ENCODE measurements at places on chromosomes 12 and 14.

DNA sequence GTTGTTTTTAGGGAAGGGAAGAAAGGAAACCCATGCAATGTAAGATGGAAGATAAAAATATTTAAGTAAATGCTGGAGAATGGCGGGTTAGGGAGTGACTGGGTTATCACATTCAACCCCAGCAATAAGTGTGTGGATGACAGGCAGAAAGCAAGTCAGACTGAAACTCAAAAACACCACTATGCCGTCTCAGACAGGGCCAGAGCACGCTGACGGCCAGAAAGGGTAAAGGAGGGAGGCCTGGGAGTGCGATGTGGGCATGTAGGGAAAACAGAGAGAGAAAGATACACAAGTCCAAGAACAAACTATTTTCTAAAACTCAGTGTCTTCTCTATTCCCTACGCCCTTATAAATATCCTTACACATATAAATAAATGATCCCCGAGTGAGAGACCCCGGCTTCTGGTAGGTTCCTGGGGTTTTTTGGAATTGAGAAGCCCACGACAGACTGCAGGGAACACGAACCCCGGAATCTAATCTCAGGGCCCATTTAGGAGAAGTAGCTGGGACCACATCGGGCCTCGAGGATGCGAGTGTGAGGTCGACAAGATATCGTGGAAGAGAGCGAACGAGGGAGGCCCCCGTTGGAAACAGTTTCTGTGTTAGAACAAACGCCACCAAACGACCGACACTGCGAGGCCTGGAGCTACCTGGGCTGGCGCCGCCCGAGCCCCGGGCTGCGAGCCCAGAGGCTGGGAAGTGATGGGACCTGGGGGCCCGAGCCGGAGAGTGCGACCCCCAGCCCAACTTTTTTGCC is 735 bp upstream of the OTX2 start:
- DNase-seq, result no peak

- DNase-seq, result no peak
Observed at GRCh38 chr12:17550011-17550410, 540.0 kb downstream of the RERGL start.

DNA sequence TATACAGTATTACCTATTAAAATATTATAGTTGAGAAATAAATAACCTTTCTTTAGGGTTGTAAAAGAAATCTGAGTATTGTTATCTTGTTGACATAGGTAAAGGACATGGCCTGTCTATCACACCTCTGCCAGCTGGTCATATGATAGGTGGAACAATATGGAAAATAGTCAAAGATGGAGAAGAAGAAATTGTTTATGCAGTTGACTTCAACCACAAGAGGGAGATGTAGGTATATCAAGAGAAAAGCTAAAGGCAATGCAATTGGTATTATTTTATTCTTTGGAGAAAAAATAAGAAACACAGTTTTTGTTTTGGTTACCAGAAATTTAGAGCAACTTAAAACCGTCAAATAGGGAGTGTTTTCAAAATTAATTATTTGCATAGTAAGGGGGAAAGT is 13.5 kb downstream of the CPSF2 start:
- DNase-seq, result no peak

- no peak for DNase-seq
Observed at GRCh38 chr14:72652179-72652578, 241.7 kb downstream of the DPF3 start.

DNA sequence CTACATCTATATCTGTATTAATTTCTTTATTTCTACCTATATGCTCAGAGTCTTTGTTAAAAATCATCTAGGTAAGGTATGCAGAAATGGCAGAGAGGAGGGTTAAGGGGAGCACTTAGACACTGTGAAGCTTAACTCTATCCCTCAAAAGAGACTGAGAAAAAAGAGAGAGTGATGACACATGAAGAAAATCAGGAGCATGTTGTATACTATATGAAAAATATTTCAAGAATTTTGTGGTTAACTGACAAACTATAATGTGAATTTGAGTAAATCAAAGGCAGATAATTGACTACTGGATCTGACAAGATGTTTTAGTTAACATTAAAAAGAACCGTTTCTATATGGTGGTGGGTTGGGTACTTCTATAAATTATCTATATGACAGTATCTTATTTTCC is 1814.2 kb upstream of the SEL1L start:
- DNase-seq, result no peak

- no peak for DNase-seq
Observed at GRCh38 chr12:63930971-63931370, 86.5 kb downstream of the SRGAP1 start.

DNA sequence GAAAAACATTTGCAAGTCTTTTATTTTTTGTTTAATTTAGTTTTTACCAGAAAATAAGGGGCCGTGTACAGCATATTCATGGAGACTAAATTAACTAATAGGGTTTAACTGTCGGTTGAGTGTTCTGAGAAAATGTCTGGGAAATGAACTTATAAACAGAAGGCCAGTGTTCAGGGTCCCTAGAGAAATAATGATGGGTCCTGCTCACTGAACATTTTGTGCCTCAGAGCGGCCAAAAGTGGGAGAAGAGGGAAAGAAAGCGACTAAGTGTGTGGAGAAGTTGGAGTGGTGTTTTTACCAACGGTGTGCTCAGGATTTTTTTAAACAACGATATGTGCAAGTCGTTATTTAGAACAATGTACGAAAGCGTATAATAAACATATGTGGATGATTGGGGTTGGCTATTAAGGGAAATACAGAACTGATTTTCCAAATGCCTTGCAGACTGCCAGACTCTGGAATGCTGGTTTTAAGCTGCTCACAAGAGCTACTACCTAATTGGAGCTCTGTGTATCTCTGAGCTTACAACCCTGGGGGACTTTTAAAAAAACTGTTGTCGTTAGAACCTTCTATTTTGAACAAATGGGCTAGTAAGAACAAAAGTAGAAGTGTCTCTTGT is 166.7 kb downstream of the SLC38A4 start:
- no peak for DNase-seq

DNA sequence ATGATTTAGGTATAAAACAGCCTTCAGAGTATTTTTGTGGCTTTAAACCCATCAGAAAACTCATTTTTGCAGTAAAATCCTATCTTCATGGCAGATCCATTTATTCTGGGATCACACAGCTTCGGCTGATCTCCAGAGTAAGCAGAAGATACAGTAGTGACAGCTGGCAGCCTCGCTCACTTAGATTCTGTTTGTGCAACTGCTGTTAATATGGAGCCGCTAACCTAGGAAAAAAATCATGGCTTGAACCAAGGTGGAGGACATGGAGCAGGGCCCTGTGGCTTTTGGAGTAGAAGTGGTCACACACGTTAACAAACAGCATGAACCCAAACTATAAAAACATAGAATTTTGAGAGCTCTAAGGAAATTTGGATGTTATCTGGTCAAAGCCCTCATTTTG is 137.2 kb upstream of the ARHGAP5 start:
- no peak for DNase-seq

- DNase-seq, result no peak
Observed at GRCh38 chr12:9943240-9943639, 11.1 kb upstream of the CLEC2A start.

GRCh38 chr14:31935391-31935790 is 141.7 kb upstream of the ARHGAP5 start:
- DNase-seq, result no peak

DNA sequence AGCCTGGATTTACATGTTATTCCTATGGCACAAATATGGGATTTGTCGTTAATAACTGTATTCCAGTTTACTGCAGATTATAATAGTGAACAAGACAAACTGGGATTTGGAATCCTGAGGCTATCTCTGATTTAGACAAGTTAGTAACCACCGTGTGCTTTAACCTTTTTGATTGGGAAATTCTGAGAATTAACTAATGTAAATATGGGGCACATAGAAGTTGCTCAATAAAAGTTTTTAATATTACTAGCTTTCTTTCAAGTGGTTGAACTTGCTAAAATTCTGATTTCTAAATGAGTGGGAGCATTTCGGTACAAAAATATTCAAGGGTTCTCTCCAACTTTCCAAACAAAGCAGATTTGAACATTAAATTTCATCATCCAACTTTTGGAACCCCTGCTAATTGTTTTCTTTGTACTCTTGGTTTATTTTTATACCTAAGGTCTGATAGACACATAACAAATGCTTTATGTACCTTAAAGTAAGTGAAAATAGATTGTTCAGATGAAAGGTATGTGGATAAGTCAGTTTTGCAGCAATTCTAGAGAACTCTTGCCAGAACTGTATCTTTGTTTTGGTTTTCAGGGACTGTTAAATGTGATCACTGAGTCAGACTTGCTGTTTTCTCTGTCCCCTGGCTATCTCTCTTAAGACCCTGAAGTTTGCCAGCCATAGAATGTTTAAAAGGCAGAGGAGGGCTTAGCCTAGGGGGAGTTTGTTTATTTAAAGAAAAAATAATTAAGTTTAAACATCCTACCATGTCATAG is 57.5 kb downstream of the FRS2 start:
- no peak for DNase-seq

GRCh38 chr12:54201001-54201794 is 12.4 kb upstream of the SMUG1 start:
- DNase-seq, result peak; percentile 45

GRCh38 chr12:71536939-71537622 is 97.5 kb downstream of the LGR5 start:
- DNase-seq, result no peak

GRCh38 chr14:26522967-26523366 is 74.9 kb downstream of the NOVA1 start:
- no peak for DNase-seq

- no peak for DNase-seq
Observed at GRCh38 chr12:64389154-64389553, 1.4 kb downstream of the C12orf56 start.

DNA sequence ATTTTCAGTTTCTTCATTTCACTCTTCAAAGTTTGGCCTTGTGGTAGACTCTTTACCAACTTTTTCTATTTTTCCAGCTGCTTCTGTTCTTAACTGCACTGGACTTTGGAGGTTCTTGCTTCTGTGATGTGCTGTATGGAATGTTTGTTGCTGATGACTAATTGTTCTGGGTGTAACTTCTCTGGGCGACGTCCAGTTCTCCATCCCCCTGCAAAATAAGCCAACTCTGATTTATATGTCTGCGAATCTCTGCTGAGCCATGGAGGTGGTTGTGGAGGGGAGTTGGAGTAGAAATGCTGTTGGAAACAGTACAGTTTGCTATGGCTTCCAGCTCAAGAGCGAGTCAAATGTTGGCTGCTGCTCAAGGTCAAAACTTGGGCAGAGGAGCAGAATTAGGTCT is 113.9 kb upstream of the DYRK2 start:
- DNase-seq, result no peak

GRCh38 chr12:54126696-54127537 is 61.9 kb downstream of the SMUG1 start:
- DNase-seq, result no peak

DNA sequence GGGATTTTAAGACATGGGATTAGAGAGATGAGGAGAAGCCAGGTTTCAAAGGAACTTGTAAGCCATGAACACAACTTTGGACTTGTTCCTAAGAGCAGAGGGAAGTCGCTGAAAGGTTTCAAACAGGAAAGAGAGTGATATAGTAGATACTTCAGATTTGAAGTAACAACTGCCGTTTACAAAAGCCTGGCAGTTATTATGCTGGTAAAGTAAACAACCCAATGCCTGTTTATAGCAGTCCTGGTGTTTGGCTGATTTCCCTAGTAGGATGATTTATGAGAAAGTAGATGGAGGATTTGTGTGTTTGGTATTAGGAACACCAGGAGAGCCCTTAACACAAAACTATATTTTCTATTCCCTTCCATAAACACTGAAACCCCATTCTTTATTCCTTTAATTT is 285.7 kb downstream of the RMST start:
- DNase-seq, result no peak

GRCh38 chr14:57816568-57817284 is 49.2 kb downstream of the SLC35F4 start:
- DNase-seq, result no peak

DNA sequence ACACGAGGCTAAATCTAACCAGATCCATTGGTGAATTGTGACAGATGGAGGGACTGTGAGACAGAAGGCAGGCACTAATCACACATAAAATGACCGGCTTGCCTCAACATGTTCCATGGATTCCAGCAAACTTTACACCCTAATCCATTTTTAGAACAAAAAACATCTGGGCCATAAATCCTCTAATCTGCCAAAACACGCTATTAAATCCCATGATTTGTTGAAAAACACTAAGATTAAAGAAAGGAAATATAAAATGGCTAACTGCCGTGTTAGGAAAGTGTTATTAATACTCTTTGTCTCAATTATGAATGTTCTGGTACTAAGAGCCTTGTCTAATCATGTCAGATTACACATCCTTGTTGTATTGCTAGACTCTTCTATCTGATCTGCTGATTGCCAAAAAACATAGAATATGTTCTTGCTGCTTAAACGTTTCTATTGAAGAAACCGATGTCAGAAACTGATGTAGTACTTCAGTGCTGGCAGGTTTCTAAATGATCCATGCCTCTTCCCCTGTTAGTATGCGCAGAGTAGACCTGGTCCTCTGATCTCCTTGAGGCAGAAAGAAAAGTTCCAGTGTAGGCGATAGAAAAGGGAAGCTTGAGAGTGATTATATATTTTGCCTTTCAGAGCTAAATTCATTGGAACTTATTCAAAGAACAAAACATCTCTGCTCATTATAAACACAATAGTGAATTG is 384.9 kb downstream of the SOX5 start:
- no peak for DNase-seq

GRCh38 chr14:66507181-66507721 is 696 bp upstream of the GPHN start:
- DNase-seq, result peak; percentile 4

DNA sequence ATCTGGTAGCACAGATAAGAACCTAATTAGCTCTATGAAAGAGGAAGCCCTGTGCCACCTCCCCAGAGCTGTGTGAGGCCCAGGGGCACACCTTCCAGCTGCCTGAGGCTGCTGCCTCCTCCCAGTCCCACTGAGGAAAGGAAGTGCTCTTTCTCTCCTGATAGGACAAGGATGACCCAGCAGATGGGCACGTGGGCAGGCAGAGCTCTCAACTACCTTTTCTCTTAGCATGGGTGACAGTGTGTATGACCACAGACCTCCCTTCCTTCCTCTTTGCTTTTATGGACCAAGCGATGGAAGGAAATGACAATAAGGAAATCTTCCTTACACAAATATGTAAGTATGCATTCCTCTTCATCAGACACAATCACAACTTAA is 127.6 kb upstream of the AMIGO2 start:
- no peak for DNase-seq

- DNase-seq, result no peak
Observed at GRCh38 chr12:59517522-59517921, 78.3 kb upstream of the SLC16A7 start.

DNA sequence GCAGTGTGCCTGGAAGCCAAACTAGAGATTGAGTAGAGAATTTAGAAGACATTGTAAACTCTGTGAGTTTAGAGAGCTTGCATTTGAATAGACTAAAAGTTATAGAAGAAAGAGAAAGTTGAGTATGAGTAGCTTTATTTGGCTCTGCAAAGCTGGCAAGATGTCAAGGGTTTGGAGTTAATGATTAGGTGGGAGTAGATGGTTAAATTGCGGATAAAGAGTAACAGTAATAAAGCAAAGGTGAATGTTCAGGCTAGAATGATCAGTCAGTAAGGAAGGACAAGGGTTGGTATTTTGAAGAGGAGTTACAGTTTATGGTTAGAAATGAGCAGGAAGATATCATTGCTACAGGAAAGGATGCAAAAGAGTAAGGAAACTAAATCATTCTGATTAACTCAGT is 5.2 kb downstream of the PPM1A start:
- DNase-seq, result no peak

Data from activated T-helper 1 cell treated with anti-CD3 and anti-CD28 coated beads, Interleukin-2, amount 50 U/mL, for 16 hours (primary cell).